ENCODE measurements at places on chromosomes 1 and 21.

DNA sequence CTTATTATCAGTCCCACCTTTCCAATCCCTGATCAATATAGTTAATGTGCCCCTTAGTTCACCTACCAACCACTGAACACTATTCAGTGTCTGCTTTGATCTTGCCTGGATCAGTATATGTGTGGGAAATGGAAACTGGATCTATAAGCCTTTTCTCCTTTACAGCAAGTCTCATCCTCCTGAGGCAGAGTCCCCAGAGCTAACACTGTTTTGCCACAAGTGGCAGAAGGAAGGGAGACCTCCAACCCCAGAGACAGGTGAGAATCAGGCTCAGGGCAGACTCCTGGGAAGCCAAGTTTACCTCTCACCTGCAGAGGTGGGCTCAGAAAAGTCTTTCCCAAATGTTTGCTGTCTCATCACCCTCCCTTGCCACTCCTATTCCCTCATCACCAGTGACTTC, at the start of gene OR6N2:
TSS of gene OR6N2 (minus strand) at position 101 of the 400 bp plus-strand sequence. CDS start 3,569 bp downstream, outside the sequence.
- DNase-seq, result no peak

- DNase-seq, result no peak
These were observed 75.5 kb downstream of the HIVEP3 start for GRCh38 chr1:41842993-41843755.

- DNase-seq, result no peak
These were observed 27.7 kb downstream of the DESI2 start for GRCh38 chr1:244680667-244681066.

GRCh38 chr1:226135709-226136108, 50.8 kb downstream of the ACBD3 start:
- DNase-seq, result no peak

GRCh38 chr1:198199105-198199504, 42.3 kb downstream of the NEK7 start:
- no peak for DNase-seq

- DNase-seq, result no peak
These were observed 2.7 kb upstream of the CNN3 start for GRCh38 chr1:94929351-94930217.

GRCh38 chr1:86641318-86641717, 63.1 kb upstream of the SH3GLB1 start:
- no peak for DNase-seq

GRCh38 chr1:180674603-180675530, 43.0 kb downstream of the XPR1 start:
- no peak for DNase-seq

- no peak for DNase-seq
These were observed 2.8 kb downstream of the ABCG1 start for GRCh38 chr21:42221581-42222345.

DNA sequence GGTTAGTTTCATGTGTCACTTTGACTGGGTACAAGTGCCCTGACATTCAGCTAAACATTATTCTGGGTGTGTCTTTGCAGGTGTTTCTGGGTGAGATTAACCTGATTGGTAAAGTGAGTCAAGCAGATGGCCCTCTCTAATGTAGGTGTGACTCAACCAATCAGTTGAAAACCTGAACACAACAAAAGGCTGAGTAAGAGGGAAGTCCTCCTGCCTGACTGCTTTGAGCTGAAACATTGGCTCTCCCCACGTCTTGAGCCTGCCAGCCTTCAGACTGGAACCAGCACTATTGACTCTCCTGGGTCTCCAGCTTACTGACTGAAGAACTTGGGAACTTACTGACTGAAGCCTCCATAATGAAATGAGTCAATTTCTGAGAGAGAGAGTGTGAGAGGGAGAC, 70.0 kb upstream of the C21orf91 start:
- no peak for DNase-seq

DNA sequence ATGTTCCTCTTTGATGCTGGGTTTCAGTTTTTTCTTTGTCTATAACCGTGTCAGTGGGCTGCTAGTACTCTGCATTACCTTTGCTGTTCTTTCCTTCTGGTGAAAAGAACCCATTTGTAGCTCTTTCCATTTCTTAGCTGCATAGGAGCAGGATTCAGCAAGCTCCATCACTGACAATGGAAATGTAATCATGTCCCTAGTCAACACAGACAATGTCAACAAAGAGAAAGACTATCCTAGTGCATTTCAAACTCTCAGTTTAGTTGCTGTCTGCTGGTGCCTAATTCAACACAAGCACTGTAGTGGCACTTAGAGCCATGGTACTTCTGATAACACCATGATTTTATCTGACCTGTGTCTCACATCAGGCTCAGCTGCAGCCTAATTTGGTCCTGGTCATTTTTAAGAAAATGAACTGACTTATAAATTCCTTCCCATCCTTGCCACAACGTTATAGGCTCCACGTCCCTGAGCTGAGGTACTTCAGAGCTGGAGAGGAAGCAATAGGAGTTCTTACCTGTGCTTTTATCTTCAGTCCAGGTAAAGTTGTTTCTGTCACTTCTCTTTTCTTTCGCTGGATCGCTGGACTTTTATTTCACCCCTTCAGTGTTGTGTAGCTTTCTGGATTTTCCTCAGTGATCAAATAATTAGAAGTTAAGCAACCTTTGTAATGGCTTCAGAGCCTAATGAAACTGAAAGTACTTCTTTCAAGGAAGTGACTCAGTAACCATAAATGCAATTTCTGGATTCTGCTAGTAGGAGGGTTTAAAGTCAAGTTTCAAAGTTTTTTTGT, at the start of gene GBP3:
TSS of gene GBP3 (minus strand) at position 700 of the 793 bp plus-strand sequence. CDS start 2,145 bp downstream, outside the sequence.
- no peak for DNase-seq

DNA sequence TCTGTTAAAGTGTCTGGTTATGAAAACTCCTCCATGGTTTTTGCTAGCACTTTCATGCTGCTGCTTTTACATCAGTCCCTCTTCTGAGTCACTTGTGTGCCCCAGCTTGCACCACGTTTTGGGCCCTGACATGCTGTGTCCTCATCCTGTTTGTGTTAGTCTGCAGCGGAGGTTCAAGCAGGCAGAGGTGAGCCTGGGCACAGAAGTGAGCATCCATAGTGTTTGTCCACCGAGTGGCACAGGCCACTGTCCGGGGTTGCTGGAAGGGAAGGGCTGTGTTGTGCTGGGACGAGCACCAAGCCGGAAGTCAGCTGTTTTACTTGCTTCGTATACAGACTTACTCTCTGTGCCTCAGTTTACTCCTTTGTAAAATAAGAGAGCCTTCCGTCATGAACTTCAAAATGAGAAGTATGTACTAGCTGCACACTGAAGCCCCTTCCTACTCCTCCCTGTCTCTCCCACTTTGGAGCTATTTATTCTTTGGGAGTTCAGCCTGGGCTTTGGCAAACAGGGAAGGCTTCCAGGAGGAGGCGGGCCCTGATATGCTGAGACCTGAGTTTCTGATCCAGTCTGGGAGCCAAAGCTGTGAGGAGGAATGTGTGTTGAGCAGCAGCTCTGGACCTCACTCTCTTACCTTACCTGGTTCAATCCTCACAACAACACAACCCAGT, 10.7 kb upstream of the LAPTM5 start:
- no peak for DNase-seq

GRCh38 chr1:183407961-183408360, 10.2 kb downstream of the NMNAT2 start:
- no peak for DNase-seq

DNA sequence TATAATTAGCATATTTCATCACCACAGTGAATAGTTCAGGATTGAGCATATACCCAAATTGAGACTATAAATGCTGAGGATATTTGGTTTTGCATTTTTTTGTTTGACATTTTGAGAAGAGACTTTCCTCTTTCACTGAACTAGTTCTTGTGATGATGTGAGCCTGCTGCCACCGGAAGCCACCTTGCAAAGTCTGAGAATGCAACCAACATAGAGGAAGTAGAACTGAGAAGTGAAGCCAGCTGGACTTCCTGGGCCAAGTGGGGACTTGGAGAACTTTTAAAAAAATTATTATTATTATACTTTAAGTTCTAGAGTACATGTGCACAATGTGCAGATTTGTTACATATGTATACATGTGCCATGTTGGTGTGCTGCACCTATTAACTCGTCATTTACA, 102.3 kb downstream of the RPE65 start:
- DNase-seq, result no peak

GRCh38 chr1:77514921-77515776, 167.3 kb downstream of the ZZZ3 start:
- no peak for DNase-seq

- DNase-seq, result peak; percentile 15
These were observed 212.8 kb downstream of the PBX1 start for GRCh38 chr1:164771619-164772361.

- no peak for DNase-seq
These were observed 119.5 kb upstream of the HOOK1 start for GRCh38 chr1:59695252-59695651.

- DNase-seq, result no peak
These were observed 443.9 kb downstream of the KIF26B start for GRCh38 chr1:245598524-245599305.

DNA sequence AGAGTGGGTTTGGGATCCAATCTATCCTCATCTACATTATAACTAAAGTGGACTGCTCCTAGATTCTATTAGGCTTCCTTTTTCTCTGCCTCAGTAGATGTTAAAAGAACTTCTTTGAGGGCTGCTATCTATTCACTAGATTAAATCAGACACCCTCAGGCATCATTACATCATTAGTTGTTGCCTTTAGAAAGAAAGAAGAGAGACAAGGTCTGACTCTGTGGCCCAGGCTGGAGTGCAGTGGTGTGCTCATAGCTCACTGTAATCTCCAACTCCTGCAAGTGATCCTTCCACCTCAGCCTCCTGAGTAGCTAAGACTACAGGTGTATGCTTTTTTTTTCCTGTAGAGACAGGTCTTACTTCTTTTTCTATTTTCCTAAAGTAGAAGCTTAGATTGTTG, 71.1 kb upstream of the EXO1 start:
- DNase-seq, result no peak

GRCh38 chr1:169877800-169878491, 15.8 kb downstream of the SCYL3 start:
- DNase-seq, result no peak

GRCh38 chr21:31352836-31353235, 8.8 kb upstream of the TIAM1 start:
- DNase-seq, result no peak

- no peak for DNase-seq
These were observed 63.5 kb upstream of the EDN2 start for GRCh38 chr1:41547781-41548560.

GRCh38 chr1:165445388-165445787, 462 bp upstream of the RXRG start:
- DNase-seq, result no peak

- DNase-seq, result no peak
These were observed 53.6 kb downstream of the GLUL start for GRCh38 chr1:182337736-182338571.

GRCh38 chr1:155396874-155397476, 76.3 kb downstream of the RUSC1 start:
- DNase-seq, result no peak

- no peak for DNase-seq
These were observed 99.2 kb downstream of the TRIM11 start for GRCh38 chr1:228307218-228308023.

- DNase-seq, result no peak
These were observed 232.9 kb upstream of the SGIP1 start for GRCh38 chr1:66300972-66301451.

DNA sequence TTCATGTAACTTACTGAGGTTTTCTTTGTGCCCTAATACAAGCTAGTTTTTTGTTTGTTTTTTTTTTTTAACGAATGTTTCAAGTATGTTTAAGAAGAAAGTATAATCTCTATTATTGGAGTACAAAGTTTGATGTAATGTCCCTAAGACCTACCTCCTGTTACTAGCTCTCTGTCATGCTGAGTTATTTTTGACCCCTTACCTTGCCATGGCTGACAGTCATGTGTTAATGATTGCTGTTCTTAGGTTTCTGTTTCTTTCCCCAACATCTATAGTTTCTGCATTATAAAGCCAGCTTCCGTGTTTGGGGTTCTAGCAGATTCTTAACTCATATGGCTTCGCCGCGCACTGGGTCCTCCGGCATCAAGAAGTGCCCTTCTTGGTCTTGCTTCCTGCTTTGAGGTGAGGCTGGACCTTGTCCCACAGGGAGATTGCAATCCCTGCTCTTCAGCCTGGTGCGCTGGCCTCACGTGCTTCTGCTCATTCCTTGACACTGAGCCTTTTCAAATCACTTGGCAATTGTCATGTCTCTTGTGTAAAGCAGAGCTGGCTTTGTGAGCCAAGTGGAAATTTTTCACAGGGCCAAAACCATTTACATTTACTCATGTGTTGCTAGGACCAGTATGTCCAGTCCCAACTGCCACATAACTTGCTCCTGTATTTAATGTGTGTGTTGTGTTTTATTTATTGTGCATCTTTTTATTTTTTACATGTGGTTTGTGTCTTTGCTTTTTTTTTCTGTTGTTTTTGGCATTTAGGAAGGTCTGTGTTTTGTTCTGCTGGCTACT, 135.0 kb upstream of the COL6A1 start:
- DNase-seq, result no peak

DNA sequence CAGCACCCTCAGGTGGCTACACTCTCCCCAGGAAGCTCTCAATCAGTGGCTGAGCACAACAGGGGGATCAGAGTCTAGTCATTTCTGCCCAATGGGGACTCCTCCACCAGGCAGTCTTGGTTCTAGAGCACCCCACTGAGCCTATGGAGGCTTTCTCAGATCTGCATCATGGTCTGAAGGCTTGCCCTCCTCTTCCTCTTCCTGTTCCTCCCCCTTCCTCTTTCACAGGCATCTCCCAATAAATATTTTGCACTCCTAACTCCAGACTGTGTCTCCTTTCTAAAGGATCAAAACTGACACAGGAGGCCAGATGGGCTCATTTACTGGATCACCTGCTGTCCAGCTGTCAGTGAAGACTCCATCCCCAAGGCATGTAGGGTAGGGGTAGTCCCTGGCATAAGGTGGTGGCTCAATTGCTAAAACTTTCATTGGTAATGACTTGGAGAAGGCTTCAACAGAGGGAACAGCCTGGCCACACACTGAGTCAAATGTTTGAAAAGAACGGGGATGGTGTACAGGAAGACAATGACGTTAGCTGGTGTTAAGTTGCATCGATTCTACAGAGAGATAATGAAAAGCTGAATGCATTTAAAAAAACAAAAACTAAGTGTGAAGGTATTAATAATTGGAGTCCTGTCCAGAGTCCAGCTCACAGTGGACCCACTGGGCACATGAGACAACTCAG, 84.2 kb upstream of the SLC2A1 start:
- DNase-seq, result no peak

DNA sequence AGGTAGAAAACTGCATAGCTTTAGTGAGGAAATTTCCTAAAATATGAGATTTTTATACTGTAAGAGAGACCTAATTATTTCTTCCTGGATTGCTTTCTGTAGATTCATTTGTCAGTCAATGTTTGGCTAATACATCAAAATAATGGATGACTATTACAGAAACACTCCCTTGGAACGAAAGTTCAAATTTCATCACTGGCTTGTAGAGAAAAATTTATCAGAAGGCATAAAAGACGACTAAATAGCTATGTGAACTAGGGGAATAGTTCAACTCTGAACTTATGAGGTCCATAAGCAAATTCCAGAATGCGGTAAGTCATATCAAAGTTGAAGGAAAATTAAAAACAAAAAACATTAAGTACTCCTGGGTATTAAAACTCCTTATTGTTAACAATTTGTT, 36.0 kb downstream of the WNT2B start:
- no peak for DNase-seq
